ENCODE measurements at places on chromosomes 5 and 9. TPM values are rescaled to one million over a fixed set of nuclear protein-coding genes. Genes with fewer than 3 reads are reported as not detected.

The SPINK4 gene
- not detected for total RNA-seq

The ZNF366 gene
- total RNA-seq, result not detected

The IZUMO3 gene
- not detected for total RNA-seq

DNA sequence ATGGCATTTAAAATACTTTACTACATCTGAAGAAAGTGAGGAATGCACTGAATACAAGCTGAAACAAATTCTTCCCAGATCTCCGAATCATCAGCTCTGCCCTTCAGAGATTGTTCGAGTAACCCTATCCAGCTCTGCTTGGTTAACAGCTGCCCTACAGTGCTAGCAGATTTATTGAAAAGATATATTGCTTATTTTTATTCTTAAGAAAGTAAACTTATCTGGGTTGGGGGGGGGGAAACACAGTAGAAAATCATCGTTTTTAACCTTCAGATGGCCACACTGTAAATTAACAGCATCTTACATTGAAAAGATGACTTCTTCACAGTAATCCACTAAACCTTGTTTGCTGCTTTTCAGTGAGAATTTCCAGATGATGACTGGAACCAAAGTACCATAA lies 210.8 kb downstream of the NFIB start:
- DNase-seq, result no peak
- no peak overlapping the region for H3K27ac ChIP-seq
- no peak overlapping the region for H3K4me3 ChIP-seq
- H3K4me1 ChIP-seq, result no peaks in the 10 kb centered on the region
- no peaks in the 10 kb centered on the region for H3K36me3 ChIP-seq
- H3K27me3 ChIP-seq, result no peaks in the 10 kb centered on the region

GRCh38 chr9:129667378-129667777 lies 1.9 kb downstream of the PRRX2 start:
- H3K4me3 ChIP-seq, result no peak overlapping the region
- H3K27me3 ChIP-seq, result no peaks in the 10 kb centered on the region
- DNase-seq, result no peak
- H3K27ac ChIP-seq, result no peak overlapping the region
- H3K36me3 ChIP-seq, result no peaks in the 10 kb centered on the region

DNA sequence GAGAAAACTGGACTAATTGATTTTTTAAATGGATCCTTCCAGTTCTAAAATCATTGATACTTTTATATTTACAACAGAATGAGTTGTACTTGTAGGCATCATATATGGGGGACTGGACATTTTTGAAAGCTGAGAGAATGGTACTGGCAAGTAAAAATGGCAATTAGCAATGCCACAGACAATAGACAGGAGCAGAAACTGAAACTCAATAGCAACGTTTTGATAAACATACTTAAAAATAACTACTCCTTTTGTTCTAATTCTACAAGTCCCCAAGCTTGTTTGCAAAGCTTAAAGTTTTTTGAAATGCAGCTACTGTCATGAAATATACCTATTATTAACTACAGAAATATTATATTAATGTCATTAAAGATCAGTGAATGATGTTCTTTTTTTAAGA lies 52.8 kb upstream of the FBXL7 start:
- no peak overlapping the region for H3K27ac ChIP-seq
- H3K36me3 ChIP-seq, result no peaks in the 10 kb centered on the region
- no peaks in the 10 kb centered on the region for H3K27me3 ChIP-seq
- DNase-seq, result no peak

GRCh38 chr5:137605411-137605810 lies 106.3 kb upstream of the SPOCK1 start:
- no peak overlapping the region for H3K27ac ChIP-seq
- H3K4me3 ChIP-seq, result no peak overlapping the region
- no peaks in the 10 kb centered on the region for H3K36me3 ChIP-seq
- no peak for DNase-seq

DNA sequence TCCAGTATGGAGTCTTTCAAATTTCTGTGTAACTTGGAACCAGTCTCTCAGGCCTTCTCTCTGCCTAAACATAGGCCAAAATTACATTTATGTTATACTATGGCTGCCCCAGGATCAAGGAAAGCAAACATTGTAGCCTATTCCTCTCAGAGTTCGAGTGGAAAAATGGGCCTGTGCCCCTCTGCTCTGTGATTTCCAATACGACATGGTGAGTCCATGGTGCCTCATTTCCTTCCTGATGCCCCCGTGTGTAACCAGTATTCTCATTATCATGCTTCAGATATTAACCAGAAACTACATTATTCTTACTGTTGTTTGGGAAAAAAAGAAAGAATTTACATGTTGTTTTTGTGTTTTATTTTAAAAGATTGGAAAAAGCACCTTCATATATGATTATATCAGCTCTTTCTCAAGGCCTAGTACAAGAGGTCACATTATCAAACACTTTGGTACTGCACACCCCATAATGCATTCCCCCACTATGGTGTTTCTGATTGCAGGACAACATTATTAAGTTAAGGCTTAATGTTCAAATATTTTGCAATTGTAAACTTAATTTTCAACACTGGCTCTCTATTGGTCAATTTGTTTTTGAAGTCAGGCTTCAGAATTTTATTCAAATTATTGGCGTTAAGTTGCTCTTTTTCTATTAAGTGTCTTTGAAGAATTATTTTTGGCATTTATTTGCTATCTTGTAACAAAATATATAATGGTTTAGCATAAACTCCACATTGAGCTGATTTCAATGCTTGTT lies 151.8 kb upstream of the SLC27A6 start:
- H3K27me3 ChIP-seq, result no peaks in the 10 kb centered on the region
- H3K36me3 ChIP-seq, result no peaks in the 10 kb centered on the region
- DNase-seq, result no peak
- no peak overlapping the region for H3K27ac ChIP-seq
- no peak overlapping the region for H3K4me3 ChIP-seq

The IRX4 gene
- total RNA-seq, result not detected

The PCDHGB5 gene
- 0.27 TPM for total RNA-seq

The SPINK1 gene
- not detected for total RNA-seq

The SLF1 gene
- 12.2 TPM for total RNA-seq

The PIP5KL1 gene
- 1.4 TPM for total RNA-seq

DNA sequence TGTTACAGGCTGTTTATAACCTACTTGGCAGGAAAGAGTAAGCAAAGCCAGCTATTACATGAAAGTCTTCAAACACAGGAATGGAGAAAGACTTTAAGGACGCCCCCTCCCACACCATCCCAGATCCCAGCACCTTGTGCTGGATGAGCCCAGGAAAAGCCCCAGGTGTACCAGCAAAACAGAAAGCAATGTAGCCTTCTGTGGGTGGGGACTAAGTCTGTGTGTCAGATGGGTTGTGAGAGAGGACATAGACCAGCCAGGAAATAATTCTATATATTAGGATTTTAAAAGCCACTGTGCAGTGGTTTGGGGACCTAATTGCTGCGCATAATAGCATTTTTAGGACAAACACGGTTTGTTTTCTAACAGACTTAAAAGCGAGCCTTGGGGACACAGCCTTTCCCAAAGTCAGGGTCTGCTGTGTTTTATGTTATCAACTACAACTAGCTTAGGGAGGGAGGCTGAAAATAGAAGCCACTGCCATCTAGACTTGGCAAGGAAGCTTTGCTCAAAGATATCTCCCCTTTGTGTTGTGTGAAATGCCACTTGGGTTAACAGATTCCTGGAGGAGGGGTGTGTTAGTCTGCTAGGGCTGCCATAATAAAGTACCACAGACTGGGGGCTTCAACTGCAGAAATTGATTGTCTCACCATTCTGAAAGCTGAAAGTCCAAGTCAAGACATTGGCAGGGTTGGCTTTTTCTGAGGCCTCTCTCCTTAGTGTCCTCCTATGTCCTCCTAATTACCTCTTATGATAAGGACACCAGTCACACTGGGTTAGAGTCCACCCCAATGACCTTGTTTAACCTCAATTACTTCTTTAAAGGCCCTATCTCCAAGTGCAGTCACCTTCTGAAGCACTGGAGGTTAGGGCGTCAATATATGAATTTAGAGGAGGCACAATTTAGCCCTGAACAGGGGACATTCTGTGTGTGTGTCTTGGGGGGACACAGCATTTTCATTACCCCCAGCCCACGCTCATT lies 17.2 kb upstream of the UBE2QL1 start:
- H3K27ac ChIP-seq, result no peak overlapping the region
- no peak for DNase-seq
- H3K36me3 ChIP-seq, result no peaks in the 10 kb centered on the region

- no peak for DNase-seq
- H3K27ac ChIP-seq, result no peak overlapping the region
- no peaks in the 10 kb centered on the region for H3K27me3 ChIP-seq
- H3K4me3 ChIP-seq, result no peak overlapping the region
- no peaks in the 10 kb centered on the region for H3K4me1 ChIP-seq
Observed at GRCh38 chr9:37862530-37862929, 41.4 kb downstream of the SLC25A51 start.

- H3K4me1 ChIP-seq, result no peaks in the 10 kb centered on the region
- no peaks in the 10 kb centered on the region for H3K36me3 ChIP-seq
- peak overlapping the region; percentile 19 for H3K4me3 ChIP-seq
- H3K27ac ChIP-seq, result no peak overlapping the region
- H3K27me3 ChIP-seq, result no peaks in the 10 kb centered on the region
Observed at GRCh38 chr5:178931846-178932760, 8.9 kb upstream of the ZNF454 start.

- no peaks in the 10 kb centered on the region for H3K4me1 ChIP-seq
- no peak overlapping the region for H3K4me3 ChIP-seq
- H3K36me3 ChIP-seq, result no peaks in the 10 kb centered on the region
- no peaks in the 10 kb centered on the region for H3K27me3 ChIP-seq
- no peak overlapping the region for H3K27ac ChIP-seq
Observed at GRCh38 chr9:114115654-114116125, 16.6 kb upstream of the KIF12 start.

DNA sequence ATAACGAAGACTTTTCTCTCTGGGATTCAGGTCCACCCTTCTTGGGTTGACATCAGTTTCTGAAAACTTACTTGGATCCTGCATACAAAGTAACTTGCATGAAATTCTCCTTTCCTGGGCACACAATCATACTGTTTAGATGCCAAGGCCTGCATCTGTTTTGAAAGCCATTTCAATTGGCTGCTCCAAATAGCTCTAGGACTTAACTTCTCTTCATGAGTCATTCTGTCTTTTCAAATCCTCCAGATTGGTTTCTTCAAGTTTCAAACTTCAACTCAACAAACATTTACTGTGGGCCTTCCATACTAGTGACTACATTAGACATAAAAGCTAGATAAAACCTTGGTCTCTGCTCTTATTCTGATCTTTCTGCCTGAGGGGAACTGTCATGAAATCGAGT lies 54.8 kb upstream of the HMHB1 start:
- H3K27ac ChIP-seq, result no peak overlapping the region
- no peaks in the 10 kb centered on the region for H3K27me3 ChIP-seq
- H3K36me3 ChIP-seq, result no peaks in the 10 kb centered on the region
- DNase-seq, result no peak
- no peaks in the 10 kb centered on the region for H3K4me1 ChIP-seq

The WDR38 gene
- not detected for total RNA-seq

DNA sequence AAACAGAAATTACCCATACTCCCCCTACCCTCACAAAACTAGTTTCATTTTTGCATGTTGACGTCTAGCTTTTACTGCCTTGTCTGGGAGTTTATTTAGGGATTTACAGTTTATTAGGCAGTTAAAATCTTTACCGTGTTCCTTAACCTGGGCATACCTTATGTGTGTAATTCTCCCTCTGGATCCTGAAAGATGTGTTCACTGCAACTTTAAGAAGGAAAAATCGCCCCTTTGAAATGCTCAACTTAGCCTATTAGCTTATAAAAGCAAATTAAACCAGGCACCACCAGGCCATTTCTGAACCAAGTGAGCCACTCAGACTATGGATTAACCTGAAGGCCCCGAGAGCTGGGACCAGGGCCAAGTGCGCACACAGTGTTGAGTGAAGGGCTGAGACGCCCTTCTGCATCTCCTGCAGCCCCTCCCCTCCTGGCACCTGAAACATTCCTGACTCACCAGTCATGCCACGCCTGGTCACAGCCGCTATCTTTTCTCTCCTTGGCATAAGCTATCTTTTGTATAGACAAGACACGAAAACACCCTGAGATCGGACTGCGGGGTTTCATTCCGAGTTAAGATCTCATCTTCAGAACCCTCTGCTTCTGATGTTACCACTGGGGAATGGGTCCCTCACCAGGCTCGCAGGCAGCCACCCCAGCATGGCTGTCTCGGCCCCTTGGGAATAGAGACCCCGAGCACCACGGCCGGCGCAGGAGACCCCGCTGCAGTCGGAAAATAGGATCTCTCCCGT lies 111.9 kb downstream of the ROR2 start:
- H3K4me3 ChIP-seq, result no peak overlapping the region
- no peak overlapping the region for H3K27ac ChIP-seq
- H3K27me3 ChIP-seq, result no peaks in the 10 kb centered on the region

DNA sequence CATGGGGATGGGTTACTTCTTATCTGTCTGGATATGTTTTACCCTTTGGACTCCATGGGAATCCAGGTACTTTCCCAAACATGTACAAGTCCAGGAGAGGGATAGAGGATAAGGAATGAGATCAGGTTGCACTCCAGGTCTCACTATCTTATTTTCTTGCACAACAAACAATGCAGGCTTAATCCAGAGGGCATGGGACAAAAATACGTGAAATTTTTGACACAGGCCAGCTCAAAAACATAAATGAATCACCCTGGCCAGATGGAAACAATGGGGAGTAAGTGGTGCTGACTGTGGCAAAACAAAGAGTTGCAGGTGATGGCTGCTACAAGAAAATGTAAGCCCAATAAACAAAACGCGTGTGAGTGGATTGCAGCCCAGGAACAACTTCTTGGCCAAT lies 69.4 kb upstream of the GAS1 start:
- no peaks in the 10 kb centered on the region for H3K36me3 ChIP-seq
- H3K4me1 ChIP-seq, result no peaks in the 10 kb centered on the region
- no peak overlapping the region for H3K27ac ChIP-seq

DNA sequence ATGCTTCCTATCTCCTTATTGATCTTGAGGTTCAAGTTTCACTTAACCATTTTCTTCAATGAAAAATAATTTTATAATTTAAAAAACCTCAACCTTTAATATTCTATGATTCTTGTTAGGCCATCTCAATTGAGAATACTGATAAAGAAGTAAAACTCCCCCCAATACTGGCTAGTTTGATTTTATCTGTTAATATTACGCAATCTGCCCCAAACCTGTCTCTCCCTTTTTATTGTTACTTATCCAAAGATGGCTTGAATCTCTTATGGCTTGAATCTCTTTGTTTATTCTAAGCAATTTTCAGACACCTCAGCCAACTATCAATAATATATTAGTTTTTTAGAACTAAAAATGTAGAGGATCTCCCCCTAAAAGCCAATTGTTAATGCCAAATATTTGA lies 4.1 kb upstream of the PCDHAC2 start:
- no peaks in the 10 kb centered on the region for H3K36me3 ChIP-seq
- no peak overlapping the region for H3K4me3 ChIP-seq
- H3K27ac ChIP-seq, result no peak overlapping the region
- H3K4me1 ChIP-seq, result no peaks in the 10 kb centered on the region
- no peaks in the 10 kb centered on the region for H3K27me3 ChIP-seq

DNA sequence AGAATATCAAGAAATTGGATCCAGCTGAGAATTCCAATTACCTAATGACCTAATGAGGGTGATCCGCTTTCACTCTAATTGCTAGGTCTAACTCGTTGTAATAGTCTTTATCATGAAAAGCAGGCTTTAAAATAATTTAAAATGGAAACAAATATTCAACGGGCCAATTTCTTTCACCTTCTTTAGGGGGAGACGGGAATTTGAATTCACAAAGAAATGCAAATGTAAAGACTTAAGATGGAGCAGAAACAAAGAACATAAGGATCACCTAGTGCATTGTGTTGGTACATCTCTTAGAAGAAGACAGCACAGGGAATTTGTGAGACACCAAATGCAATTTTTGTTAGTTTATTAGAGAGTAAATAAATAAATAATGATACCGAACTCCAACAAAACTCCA lies 1.5 kb upstream of the KCNN2 start:
- H3K27ac ChIP-seq, result no peak overlapping the region
- no peak overlapping the region for H3K4me3 ChIP-seq
- H3K27me3 ChIP-seq, result peaks cover 8% of the 10 kb centered on the region
- no peak for DNase-seq

- no peak overlapping the region for H3K27ac ChIP-seq
- no peak overlapping the region for H3K4me3 ChIP-seq
- H3K27me3 ChIP-seq, result no peaks in the 10 kb centered on the region
Observed at GRCh38 chr9:108194154-108194553, 661.6 kb downstream of the ACTL7B start.
